ENCODE measurements at places on chromosomes 4 and X.

DNA sequence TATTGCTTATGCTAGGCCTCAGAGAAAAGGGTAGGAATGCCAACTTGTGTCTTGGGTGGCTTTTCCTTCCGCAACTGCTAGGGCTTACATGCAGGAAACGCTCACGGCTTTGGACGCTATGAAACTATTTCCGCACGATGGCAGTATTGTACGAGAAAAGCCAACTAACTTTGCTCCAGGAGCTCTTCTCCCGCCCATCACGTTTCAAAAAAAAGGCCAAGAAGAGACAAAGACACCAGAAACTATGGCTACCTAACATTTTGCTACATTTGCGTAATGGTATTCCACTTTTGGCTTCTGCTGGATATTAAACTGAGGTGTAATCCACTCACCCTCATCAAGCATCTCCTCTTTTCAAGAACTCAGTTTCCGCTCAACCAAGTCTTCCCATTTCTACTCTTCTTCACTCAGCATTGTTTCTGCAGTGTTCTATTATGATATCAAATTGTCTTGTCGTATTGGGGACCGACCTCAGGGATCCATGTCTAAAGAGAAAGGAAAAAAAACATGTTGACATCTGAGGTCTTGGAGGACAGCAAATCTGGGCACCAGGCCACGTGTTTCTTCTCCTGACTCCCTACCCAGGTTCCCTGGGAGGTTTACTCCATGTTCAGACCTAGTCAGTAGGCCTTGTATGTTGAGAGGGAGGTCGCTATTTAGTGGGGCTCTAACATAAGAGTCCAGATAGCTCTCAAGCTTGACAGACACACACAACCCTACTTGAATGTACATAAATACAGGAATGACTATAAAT lies 239.4 kb upstream of the STK26 start:
- DNase-seq, result no peak

DNA sequence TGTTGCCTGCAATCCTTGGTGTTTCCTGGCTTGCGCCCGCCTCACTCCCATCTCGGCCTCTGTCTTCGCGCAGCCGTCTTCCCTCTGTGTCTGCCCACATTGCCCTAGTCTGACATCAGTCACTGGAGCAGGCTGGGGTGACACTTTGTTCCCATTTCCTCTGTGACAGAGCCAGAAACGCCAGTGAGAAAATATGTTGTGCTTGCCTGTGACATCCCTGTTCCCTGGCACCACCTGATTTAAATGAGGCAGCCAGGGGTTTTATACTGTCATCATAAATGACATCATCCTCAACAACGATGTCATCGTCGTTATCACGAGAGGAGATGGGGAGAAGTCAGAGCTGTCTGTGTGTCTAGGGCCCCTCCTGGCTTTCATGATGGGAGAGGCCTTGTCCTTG lies 29.1 kb downstream of the ZNF185 start:
- peak; percentile 7 for DNase-seq

DNA sequence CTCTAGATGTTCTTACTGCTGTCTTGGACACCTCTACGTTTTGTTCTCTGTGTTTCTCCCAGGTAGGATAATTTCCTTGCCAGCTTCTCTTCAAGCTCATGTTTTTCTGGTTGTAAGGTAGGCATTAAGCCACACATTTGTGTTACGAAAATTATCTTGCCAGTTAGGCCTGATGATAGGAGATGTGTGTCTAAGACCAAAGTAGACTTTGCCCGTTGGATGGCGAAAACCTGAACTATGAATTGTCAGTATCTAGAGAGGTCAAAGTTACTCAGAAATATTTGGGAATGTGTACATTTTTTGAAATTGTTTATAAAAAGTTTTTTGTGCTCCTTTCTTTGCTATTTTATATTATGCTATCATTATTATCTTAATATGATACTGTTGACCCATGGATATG lies 72.8 kb downstream of the FHIP1A start:
- no peak for DNase-seq

DNA sequence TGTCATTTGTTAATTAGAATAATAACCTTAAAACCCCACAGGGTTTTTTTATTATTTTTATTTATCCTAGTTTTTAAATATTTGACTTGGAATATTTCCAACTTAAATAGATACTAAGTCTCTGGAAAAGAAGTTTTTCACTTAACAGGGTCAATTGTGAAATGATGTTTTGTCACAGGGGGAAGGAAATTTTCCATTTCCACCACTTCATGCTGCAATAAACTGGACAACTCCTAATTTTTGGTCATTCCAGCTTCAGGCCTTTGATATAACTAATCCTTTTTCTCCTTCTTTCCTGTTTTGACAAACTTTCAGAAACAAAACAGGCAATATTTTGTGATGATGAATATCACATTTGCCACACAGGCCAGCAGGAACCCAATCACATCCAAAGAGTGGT lies 45.3 kb downstream of the UGT2B10 start:
- no peak for DNase-seq

DNA sequence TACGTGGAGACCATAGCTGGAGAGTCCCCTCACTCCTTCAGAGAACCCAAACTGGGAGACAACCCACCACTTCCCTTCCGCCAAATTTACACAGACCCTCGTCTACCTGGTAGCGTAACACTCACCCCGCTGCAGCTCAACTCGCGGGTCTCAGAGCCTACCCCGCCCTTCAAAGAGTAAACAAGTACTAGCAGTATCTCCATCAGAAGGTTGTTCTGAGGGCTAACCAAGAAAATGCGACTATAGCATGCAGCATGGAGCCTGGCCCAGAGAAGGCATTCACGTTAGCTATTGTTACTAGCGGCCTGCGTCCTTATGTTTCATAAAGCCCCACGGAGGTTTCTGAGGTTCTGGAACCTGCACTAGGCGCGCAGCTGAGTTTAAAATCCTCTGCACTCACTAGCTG lies 531 bp upstream of the MANBA start:
- DNase-seq, result no peak

- no peak for DNase-seq
Measured at GRCh38 chrX:20248592-20249192, 18.0 kb downstream of the RPS6KA3 start.

DNA sequence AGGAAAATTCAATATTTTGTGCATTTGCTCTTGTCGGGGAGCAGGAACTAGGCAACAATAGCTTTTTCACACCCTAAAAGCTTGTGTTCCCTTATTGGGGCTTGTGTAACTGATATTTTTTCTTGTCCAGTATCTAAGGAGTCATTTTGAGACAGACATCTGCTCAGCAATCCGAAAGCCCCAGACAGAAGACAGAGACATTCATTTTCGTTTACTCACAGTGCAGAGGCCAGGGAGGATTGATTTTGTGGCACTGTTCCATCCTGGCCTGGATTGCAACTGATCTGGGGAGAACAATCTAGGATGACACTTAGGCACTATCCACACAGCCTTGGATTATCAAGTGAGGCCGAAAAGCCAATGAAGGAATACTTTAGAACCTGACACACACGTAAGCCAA lies 27.4 kb upstream of the PLAC1 start:
- no peak for DNase-seq

GRCh38 chr4:1294424-1294823 lies 4.7 kb downstream of the MAEA start:
- DNase-seq, result no peak

DNA sequence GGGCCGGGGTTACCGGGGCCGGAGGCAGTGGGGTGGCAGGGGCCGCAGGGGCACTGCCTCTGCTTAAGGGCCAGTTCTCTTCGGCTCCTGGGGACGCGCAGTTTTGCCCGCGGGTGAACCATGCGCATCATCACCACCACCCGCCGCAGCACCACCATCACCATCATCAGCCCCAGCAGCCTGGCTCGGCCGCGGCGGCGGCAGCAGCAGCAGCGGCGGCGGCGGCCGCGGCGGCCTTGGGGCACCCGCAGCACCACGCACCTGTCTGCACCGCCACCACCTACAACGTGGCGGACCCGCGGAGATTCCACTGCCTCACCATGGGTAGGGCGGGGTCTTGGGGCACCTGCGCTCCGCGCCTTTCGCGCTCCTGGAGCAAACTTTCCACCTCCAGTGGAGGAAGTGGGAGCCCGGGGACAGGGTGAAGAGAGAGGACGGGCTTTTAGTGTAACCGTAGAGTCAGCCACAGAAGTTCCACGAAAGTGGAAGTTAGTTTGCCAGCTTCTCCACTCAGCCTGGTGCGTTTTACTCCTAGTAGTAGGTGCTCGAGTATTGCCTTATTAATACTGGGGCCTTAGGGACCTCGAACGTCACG lies 729 bp downstream of the GSX2 start:
- no peak for DNase-seq
